Activated naive CD4-positive, alpha-beta T cell treated with anti-CD3 and anti-CD28 coated beads, Interleukin-2, amount 10 ng/mL, durations not matched to agents 7 days and 5 days (primary cell): ENCODE measurements at places on chromosomes 3 and 15.

GRCh38 chr15:39246523-39246922 is 334.4 kb upstream of the THBS1 start:
- no peak for DNase-seq
- peaks cover 7% of the 10 kb centered on the region for H3K4me1 ChIP-seq
- H3K27ac ChIP-seq: no peak overlapping the region

- H3K27ac ChIP-seq: peak overlapping the region; percentile 93
- H3K4me1 ChIP-seq: peaks cover 49% of the 10 kb centered on the region
- H3K36me3 ChIP-seq: peaks cover 66% of the 10 kb centered on the region
- peak; percentile 27 for DNase-seq
These were observed 26.8 kb downstream of the TARS3 start for GRCh38 chr15:101697488-101697887.

DNA sequence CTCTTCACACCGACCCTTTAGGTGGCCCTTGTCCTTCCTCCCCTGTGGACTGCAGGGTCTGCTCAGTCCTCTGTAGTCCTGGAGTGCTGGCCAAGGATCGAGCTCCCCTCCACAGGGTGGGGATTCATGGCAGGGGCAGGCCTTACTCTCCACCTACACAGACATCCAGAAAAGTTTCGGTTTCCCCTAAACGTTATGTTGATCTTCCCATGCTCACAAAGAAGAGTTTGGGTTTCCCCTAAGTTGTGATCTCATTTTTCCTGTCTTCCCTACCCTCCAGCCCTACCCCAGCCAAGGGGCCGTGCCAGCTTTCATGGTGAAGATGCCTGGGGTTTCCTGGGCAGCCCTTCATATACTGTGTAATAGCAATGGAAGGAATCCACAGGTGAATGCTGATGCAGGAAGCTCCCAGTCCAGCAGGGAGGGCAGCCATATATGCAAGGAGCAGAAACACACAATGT is 10.3 kb downstream of the STOML1 start:
- peaks cover 49% of the 10 kb centered on the region for H3K4me1 ChIP-seq
- H3K4me3 ChIP-seq: no peak overlapping the region
- peaks cover 8% of the 10 kb centered on the region for H3K27me3 ChIP-seq
- no peaks in the 10 kb centered on the region for H3K36me3 ChIP-seq

DNA sequence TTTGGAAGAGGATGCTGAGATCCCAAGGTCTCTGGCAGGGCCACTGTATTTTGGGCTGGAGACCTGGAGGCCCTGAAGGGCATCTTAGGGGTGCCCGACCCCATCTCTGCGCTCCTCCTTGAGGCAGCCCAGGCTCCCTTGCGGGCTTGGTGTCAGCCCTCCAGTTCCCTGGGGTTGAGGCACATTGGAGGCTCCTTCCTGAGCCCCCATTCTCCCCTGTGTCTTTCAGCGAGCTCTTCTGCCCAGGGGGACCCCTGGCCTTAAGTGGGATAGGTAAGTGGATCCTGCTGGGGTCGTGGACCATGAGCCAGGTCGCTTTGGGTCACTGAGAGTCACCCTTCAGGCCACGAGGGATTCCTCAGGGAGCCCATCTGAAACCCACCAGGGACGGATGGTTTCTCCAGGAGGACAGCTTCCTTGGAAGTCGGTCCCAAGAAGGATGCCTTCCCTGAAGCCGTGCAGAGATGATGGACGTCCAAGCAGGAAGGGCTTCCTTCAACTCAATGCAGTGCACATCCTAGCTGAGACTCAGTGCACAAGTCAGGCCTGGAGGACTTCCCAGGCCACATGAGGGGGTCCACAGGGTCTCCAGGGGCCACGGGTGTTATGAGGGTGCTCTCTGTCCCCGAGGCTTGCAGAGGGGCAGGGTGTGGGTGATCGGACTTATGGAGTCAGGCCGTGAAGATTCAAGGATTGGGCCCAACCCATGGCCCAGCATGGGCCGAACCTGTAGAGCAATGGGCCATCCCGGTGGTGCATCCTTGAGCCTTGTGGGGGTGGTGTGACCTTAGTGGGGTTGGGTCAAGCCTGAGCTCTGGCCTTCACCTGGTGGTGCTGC is 224.3 kb downstream of the SNRPN start:
- peak; percentile 14 for DNase-seq
- H3K4me3 ChIP-seq: no peak overlapping the region
- no peak overlapping the region for H3K27ac ChIP-seq
- no peaks in the 10 kb centered on the region for H3K36me3 ChIP-seq
- H3K27me3 ChIP-seq: no peaks in the 10 kb centered on the region
- H3K4me1 ChIP-seq: no peaks in the 10 kb centered on the region

DNA sequence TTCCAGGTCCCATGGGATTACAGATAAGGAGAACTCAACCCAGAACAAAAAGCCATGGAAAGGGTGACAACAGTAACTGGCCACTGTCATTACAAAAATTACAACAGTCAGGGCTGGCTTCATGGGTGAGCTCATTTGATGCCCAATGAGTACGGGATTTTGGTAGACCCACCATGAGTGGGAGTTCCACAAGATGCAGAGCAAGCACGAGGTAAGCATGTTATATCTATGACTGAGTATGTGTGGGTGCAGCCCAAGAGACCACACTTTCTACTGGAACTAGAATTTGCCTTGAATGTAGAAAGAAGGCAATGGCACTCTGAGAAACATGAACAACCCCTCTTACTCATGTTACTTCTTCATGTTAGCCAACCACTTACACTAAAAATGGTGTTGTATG is 83.3 kb downstream of the IGF2BP2 start:
- H3K27me3 ChIP-seq: peaks cover 16% of the 10 kb centered on the region
- DNase-seq: no peak
- no peak overlapping the region for H3K4me3 ChIP-seq
- H3K4me1 ChIP-seq: no peaks in the 10 kb centered on the region

DNA sequence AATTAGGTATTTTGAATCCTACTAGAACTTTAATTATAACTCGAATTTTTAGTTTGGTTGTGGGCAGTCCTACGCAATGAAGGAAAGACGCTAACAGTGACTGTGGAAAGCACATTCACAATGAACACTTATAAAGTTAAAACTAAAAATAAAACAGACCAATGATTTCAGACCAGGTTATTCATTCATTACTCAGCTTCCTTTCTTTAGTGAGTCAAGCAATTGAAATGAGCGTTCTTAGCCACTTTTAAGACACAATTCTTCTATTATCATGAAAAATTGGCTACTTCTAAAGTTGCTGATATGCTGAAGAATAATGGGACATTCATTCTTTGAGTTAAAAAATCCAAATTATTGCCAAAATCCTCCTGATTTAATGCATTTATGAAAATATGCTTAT is 66.0 kb upstream of the CMSS1 start:
- DNase-seq: no peak
- no peak overlapping the region for H3K4me3 ChIP-seq
- no peaks in the 10 kb centered on the region for H3K4me1 ChIP-seq
- H3K27me3 ChIP-seq: no peaks in the 10 kb centered on the region
- H3K36me3 ChIP-seq: no peaks in the 10 kb centered on the region
- no peak overlapping the region for H3K27ac ChIP-seq

GRCh38 chr3:31462050-31462569 is 70.6 kb upstream of the STT3B start:
- H3K4me3 ChIP-seq: no peak overlapping the region
- no peaks in the 10 kb centered on the region for H3K36me3 ChIP-seq
- peak overlapping the region; percentile 90 for H3K27ac ChIP-seq

DNA sequence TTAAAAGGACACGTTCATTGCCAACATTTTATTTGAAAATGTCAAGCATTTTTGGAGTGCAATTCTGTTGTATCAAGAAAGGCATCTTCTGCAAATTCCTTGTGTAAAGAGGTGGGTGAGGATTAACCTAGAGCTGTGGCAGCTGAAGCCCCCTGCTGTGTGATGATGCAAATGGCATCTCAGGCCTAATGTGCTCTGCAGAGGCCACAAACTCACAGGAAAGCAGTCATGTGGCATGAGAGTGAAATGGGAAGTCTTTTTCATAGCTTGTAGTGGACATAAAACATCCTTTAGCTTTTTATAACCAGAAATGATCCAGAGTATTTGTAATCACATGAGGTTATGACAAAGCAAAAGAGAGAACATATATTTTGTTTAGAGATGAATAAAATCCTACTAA is 6.4 kb downstream of the CADM2 start:
- H3K4me1 ChIP-seq: no peaks in the 10 kb centered on the region
- no peaks in the 10 kb centered on the region for H3K36me3 ChIP-seq
- no peak overlapping the region for H3K4me3 ChIP-seq

- no peak for DNase-seq
- H3K27me3 ChIP-seq: no peaks in the 10 kb centered on the region
- H3K4me1 ChIP-seq: no peaks in the 10 kb centered on the region
These were observed 747.4 kb upstream of the NECTIN3 start for GRCh38 chr3:110324171-110324705.

DNA sequence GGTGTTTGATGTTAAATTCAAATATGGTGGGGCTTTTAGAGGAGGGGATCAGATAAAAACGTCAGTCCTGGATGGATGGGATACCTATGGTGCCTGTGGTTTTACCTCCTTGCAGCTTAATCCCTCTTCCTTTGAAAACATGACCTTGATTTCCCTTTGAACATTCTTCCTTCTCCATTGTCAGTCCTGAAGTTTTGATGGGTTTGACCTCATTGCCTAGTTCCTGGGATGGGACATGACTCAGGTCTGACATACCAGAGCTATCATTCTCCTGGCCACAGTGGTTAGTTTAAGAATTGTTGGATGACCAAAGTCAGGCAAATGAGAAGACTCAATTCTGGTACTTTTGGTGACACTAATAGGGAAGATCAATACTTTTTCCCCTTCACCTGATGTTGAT is 87.2 kb downstream of the PRICKLE2 start:
- no peak overlapping the region for H3K4me3 ChIP-seq
- no peak for DNase-seq
- no peaks in the 10 kb centered on the region for H3K27me3 ChIP-seq
- H3K36me3 ChIP-seq: no peaks in the 10 kb centered on the region
- H3K4me1 ChIP-seq: no peaks in the 10 kb centered on the region
- no peak overlapping the region for H3K27ac ChIP-seq

DNA sequence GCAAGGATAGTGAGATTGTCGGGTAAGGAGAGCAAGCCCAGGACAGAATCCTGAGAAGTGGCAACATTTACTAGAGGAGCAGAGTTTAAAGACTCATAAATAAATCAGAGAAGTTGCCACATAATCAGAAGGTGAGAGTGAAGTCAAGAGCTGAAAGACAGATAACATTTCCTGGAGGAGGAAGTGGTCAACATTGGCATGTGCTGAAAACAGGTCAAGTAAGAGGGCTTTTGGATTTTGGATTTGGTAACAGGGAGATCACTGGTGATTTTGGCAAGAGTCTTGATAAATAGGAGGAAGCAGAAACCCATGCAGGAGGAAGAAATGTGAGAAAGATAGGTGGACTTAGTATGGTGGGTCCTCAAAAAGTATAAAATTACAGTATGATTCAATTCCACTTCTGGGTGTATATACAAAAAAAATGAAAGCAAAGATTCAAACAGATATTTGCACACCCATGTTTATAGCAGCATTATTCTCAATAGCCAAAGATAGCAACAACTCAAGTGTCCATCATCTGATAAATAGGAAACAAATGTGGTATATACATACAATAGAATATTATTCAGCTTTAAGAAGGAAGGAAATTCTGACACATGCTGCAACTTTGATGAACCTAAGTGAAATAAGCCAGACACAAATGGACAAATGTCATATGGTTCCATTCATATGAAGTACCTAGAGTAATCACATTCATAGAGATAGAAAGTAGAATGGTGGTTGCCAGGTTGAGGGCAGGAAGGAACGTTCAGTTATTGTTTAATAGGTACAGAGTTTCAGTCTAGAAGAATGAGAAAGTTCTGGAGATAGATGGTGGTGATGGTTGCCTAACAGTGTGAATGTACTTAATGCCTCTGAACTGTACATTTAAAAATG is 27.3 kb upstream of the MBNL1 start:
- H3K27me3 ChIP-seq: no peaks in the 10 kb centered on the region
- H3K36me3 ChIP-seq: peaks cover 15% of the 10 kb centered on the region
- H3K27ac ChIP-seq: peak overlapping the region; percentile 89
- peaks cover 63% of the 10 kb centered on the region for H3K4me1 ChIP-seq
- peak overlapping the region; percentile 98 for H3K4me3 ChIP-seq
- no peak for DNase-seq

GRCh38 chr3:137134431-137134830 is 176.6 kb downstream of the IL20RB start:
- H3K27me3 ChIP-seq: no peaks in the 10 kb centered on the region
- H3K4me1 ChIP-seq: peaks cover 19% of the 10 kb centered on the region
- DNase-seq: no peak
- H3K27ac ChIP-seq: no peak overlapping the region
- H3K4me3 ChIP-seq: no peak overlapping the region

DNA sequence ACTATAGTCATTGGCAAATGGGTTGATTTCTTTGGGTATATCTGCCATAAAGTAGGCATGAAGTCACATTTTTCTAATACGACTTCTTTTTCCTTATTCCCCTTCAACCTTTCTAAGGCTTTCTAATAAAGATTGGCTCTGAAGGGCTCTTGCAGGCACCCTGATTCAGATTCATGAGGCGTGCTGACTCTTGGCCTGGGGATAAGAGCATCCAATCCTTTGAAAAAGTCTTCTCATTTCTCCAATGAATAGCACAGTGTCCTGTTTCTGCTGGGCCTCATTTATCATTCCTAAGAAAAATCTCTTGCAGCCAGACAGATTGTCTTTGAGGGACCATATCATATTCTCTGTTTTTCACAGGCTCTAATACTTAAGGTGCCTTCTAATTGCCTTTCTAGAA is 32.3 kb upstream of the BNIP2 start:
- H3K27ac ChIP-seq: no peak overlapping the region
- DNase-seq: no peak
- no peak overlapping the region for H3K4me3 ChIP-seq

- no peaks in the 10 kb centered on the region for H3K36me3 ChIP-seq
- no peak overlapping the region for H3K27ac ChIP-seq
- H3K4me1 ChIP-seq: peaks cover 9% of the 10 kb centered on the region
- H3K27me3 ChIP-seq: peaks cover 40% of the 10 kb centered on the region
- DNase-seq: no peak
These were observed 2.6 kb upstream of the NEO1 start for GRCh38 chr15:73049564-73050215.

- H3K27ac ChIP-seq: no peak overlapping the region
- H3K4me3 ChIP-seq: peak overlapping the region; percentile 15
- DNase-seq: no peak
- H3K27me3 ChIP-seq: peaks cover 74% of the 10 kb centered on the region
These were observed 543 bp downstream of the ARPIN start for GRCh38 chr15:89912145-89912673.
